ENCODE measurements at places on chromosomes 2 and 18.

DNA sequence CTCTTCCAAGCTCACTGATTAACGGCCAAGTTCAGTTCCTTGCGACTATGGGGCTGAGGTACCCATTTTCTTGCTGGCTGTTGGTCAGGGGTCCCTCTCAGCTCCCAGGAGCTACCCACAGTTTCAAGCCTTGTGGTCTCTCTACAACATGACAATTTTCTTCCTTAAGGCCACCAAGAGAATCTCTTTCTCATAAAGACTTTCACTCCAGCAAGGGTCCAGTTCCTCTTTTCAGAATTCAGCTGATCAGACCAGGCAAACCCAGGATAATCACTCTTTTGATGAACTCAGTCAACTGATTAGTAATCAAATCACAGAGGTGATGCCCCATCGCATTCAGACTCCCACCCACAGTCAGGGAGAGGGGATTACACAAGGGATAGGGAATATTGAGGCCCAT is 129.7 kb downstream of the IRS1 start:
- no peak for DNase-seq

DNA sequence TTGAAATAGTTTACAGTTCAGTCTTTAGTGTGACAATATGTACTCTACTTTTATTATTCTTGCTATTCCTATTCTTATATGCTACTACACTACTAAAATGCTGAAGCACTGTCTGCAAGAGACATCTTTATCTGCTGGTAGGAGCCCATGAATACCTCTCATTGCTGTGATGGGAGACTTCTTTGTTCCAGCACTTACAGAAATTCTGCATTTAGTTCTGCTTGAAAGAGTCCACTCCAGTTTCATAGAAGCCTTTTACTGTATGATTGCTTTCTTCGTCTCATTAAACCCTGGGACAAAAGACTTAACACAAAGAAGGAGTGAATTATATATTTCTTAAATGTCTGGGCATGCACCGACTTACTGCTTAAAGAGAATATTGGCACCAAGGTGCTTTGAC is 272.7 kb downstream of the CD226 start:
- DNase-seq, result no peak

DNA sequence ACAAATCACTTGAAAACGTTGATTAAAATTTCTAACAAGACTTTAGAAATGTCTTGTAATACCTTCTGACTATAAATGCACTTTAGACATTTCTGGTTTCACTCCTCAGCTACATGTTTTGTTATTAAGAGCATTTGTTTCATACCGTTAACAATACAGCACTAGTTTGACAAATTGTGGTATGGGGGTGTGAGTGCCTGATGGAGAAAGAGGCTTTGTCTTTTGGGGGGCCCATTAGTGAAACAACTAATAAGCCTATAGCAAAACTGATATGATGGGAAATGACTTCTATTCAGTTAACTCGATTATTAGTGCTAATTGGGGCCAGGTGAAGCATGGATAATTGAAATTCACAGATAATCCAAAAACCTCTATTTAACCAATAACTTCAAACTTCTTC is 30.9 kb upstream of the ZNF516 start:
- DNase-seq, result no peak

DNA sequence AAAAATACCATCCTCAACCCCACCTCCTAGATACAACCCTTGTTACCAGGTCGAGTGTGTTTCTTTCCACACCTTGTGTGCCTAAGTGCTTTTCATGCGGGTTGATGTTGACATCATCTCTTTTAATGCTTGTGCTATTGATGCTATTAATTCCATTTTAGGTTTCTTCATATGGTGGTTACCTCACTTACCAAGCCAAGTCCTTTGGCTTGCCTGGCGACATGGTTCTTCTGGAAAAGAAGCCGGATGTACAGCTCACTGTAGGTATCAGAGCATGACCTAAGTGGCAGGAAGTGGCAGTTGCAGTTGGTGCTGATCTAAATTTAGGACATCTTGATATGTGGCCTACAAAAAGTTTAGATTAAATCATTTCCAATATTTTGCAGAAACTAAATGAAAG is 149.9 kb upstream of the TTC39C start:
- DNase-seq, result no peak

DNA sequence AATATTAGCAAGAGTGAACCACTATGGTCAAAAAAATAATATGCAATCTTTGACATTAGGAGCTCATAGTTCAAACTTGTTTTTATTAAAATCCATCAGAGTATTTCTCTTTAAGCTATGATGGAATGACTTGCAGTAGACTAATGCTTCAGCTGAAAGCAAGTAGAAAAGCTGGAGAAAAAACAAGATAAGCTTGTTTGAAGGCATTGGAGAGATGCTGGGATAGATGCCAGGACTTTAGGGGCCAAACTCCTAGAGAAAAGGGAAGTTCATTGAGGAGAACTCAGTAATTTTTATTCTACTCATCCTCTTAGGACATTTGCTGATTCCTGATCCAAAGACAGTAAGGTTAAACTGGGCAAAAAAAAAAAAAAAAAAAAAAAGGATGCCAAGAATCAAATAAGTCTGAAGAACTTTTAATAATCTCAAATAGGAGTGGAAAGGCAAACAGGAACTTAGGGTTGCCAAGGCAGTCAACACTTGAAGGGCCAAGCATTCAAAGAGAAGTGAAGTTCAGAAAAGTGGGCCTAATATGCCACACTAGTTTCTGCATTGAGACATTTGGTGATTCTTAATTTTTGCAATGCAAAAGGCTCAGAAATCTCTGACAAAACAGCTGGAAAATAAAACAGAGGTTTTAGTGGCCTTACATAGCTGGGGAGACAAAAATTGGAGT is 19.7 kb upstream of the AFF3 start:
- DNase-seq, result no peak

DNA sequence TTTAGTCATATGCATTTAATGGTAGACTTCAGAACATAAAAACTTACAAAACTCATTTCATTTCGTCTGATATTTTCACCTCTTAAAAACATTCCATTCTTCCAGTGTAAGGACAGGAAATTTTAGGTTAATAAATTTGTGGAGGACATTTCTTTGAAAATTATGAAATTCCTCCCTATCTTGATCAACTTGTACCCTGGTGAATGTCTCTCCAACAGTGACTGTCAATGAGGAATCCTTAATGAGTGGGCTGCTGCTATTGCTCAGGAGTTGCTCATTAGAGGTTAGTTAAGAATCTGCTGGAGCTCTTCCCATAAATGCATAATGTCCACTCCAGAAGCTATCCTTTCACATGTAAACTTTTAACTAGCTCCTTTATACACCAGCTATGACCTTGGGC is 69.1 kb downstream of the LRP1B start:
- no peak for DNase-seq

GRCh38 chr2:113940891-113941290 is 51.0 kb downstream of the ACTR3 start:
- DNase-seq, result no peak

GRCh38 chr18:49322765-49323490 is 137.5 kb downstream of the DYM start:
- no peak for DNase-seq

DNA sequence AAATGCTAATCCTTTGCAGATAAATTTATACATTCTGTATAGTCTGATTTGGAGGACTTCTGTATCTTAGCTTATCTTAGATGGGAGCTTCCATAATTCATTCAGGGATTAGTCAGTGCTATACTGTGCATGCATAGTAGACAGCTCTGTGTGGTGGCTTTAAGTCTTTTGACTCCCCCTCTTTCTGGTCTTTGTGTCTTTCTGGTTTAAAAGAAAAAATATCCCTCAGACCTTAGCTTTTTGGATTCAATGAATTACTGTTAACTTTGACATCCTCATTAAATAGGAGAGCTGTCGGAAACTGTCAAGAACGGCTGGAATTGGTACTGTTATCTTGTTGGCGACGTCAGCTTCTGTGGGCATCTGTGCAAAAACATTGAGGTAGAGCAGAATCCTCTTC is 130.4 kb downstream of the SPTBN1 start:
- DNase-seq, result no peak
